ENCODE measurements at places on chromosomes 5 and 9.

- no peak for DNase-seq
Observed at GRCh38 chr9:4424891-4425290, 65.4 kb upstream of the SLC1A1 start.

GRCh38 chr5:155126573-155126972 is 113.0 kb downstream of the KIF4B start:
- DNase-seq: no peak

DNA sequence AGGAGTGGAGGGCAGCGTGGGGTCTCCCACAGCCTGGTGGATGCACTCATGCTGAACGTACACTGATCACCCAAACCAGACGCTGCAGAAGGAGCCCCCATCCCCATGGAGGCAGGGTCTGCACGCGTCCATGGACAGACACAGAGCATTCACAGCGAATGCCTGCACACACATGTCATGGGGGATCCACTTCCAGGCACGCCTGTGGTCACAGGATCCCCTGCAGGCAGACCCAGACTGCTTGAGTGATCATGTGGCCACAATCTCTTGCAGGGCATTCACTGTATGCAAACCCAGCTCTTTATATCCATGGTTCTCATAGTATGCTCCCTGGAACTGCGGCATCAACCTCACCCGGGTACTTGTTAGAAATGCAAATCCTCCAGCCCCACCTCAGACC is 5.4 kb downstream of the SNCB start:
- DNase-seq: no peak

DNA sequence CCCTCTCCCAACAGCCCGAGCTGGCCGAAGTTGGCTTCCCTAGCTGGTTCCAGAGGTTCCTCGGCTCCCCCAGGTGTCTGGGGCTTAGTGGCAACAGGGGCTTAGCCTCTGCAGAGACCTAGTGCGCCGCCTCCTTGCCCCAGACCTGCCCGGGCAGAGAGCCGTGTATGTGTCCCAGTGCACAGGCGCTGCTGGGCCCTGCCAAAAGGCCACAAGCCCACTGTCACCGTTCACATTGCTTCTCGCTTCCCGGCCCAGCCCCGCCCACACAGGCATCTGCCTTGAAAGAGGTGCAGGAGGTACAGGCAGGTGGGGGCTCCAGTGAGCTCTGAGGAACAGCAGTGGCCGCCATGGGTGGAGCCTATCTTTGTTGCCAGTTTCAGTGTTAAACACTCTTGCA is 2.5 kb upstream of the CACFD1 start:
- DNase-seq: no peak

GRCh38 chr9:27791311-27791710 is 218.0 kb upstream of the C9orf72 start:
- no peak for DNase-seq

DNA sequence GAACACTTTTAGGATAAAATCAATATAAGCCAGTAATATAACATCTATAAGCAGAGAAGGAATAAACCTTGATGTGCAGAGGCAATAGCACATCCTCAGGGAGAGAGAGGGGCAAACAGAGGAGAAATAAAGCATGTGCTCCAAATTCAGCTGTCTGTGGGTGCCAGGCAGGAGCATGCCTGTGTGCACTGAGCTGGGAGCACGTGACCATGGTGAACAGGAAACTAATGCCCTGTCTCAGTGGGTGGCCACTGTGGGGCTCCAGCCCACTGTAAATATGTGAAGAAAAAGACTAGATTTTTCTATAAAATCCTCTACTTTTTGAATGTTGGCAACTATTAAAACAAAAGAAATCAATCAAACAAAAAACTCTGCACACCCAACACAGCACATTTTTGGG is 55.3 kb downstream of the FYB1 start:
- DNase-seq: peak; percentile 19

DNA sequence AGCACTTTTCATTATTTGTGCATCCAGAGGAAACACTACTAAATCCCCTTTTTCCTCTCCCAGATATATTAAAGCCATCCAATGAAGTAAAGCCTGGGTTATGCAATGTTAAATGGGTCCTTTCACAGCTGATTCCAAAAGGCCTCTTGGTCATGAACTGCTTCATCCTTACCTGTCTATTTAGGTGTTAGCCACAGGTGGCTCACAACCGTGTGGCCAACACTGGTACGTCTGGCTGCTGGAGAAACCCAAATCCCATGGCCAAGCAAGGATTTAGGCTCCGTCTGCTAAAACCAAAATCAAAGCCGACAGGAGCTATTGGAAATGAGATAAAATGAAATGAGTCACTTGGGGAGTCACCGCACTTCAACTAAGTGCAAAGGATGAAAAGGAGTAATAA is 193.9 kb downstream of the ADCY2 start:
- DNase-seq: no peak

DNA sequence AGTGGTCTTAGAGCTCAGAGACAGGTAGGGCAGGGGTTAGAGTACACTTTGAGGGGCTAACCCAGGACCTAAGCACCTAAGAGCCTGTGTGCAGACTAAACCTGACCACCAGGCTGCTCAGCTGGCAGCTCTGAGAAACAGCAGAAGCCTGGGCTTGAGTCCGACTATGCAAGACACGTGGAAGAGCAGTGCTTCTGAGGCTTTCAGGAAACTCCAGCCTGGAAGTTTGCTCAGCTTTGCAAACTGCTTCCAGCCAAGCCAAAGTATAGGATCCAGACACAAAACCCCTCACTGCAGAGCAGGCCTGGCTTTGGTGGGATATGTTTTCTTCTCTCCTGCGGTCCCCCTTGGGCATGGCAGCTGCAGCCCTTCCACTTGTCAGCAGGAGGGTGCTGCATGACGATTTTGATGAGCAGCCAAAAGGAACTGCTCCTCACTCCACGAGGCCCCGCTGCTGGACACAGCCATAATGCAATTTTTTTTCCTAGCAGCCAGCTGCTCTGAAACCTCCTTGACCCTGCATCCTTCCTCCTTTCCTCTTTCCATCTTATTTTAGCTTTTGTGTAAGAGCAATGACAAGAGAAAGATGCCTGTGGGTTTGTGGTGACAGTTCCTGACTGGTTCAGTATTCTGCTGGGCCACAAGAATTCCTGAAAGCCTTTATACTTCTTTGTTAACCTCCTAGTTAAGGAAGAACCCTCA is 123.1 kb downstream of the LIFR start:
- no peak for DNase-seq

DNA sequence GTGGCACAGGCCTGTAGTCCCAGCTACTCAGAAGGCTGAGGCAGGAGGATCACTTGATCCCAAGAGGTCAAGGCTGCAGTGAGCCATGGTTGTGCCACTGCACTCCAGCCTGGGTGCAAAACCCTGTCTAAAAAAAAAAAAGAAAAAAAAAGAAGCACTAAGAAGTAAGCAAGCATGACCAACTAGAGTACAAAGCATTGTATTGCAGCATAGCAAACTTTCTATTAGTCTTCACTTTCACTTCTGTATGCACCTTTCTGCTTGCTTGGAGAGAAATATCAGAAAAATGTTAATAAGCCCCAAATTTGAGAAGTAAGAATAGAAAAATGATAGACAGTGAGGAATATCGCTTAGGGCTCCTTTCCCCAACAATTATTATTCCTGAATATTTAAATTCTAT is 497.7 kb upstream of the WWC1 start:
- DNase-seq: no peak

DNA sequence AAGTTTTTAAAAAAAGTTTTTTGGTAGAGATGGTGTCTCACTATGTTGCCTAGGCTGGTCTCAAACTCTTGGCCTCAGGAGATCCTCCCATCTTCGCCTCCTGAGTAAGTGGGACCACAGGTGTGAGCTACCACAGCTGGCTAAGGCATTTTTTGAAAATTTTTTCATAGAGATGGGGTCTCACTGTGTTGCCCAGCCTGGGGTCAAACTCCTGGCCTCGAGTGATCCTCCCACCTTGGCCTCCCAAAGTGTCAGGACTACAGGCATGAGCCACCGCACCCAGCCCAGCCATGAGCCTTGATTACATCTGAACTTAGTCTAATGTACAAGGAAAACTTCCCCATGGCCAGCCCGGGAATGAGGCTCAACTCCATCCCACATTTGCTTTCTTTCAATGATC is 77.5 kb upstream of the PCA3 start:
- DNase-seq: no peak

- no peak for DNase-seq
Observed at GRCh38 chr5:63375851-63376250, 586.4 kb downstream of the HTR1A start.

- peak; percentile 83 for DNase-seq
Observed at GRCh38 chr9:105835721-105836120, 141.4 kb downstream of the TMEM38B start.

GRCh38 chr9:88280816-88281382 is 107.3 kb upstream of the SPIN1 start:
- DNase-seq: no peak

GRCh38 chr5:111739416-111739815 is 17.6 kb downstream of the NREP start:
- no peak for DNase-seq

GRCh38 chr5:117414926-117415325 is 840.3 kb upstream of the SEMA6A start:
- DNase-seq: no peak

DNA sequence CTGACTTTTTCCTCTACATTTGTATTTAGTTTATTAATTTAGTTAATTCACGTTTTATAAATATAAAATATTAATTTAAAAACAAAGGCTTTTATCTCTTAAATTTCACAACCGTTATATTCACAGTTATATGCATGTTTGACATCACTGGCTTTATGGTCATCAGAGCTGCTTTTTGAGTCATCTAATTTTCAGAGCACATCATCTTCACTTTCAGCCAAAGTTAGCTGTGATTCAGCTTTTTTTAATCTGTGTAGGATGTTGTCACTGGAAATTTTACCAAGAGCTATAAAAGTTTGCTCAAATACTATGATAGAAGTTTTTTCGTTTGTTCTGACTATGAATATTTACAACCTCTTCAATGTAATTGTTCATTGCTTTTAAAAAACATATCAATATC is 12.4 kb downstream of the CDC37L1 start:
- no peak for DNase-seq

DNA sequence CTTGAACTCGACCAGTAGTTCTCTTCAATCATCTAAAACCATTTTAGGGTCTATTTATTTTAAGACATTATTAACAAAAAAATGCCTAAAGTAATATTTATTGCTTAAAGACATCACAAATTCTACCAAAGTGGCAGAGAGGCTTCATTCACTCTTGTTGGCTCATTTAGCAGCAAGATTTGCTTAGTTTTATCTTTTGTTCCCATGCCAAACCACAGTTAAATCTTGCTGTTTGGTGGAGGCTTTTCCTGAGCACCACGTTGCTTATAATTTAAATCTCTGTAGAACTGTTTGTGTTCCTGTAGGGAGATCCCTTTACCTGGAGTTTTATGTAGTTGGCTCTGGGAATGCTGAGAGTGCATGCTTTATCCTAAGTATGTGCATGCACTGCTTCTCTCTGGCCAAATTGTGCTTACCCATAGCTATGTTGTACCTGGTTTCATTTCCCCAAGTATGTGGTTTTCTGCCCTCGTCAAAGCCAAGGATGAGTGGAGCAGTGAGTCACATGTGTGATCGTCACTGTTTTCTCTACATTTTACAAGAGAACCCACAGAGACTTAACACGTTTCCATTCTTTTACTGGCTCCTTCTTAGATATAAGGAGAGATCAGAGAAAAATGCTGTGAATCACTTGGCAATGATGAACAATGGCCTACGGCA is 42.1 kb upstream of the MAST4 start:
- DNase-seq: no peak

- DNase-seq: no peak
Observed at GRCh38 chr5:51988634-51989033, 605.4 kb downstream of the ISL1 start.

DNA sequence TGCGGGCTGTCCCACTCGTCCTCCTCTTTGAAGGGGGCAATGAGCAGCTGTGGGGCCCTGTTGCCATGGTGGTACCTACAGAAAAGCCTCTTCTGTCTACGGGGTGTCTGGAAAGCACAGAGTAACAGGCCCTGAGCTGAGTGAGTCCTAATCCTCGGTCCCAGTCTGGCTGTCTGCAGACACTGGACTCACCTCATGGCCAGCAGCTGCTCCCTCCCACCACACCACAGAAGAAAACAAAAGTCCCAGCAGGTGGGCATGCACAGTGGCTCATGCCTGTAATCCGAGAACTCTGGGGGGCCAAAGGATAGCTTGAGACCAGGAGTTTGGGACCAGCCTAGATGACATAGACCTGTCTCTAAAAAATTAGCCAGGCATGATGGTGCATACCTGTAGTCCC is 19.9 kb downstream of the P4HA2 start:
- DNase-seq: no peak

GRCh38 chr5:82405618-82406204 is 127.6 kb upstream of the RPS23 start:
- no peak for DNase-seq

- no peak for DNase-seq
Observed at GRCh38 chr9:75002422-75003023, 25.6 kb downstream of the CARNMT1 start.

GRCh38 chr5:43314724-43315123 is 1.5 kb upstream of the HMGCS1 start:
- DNase-seq: no peak

DNA sequence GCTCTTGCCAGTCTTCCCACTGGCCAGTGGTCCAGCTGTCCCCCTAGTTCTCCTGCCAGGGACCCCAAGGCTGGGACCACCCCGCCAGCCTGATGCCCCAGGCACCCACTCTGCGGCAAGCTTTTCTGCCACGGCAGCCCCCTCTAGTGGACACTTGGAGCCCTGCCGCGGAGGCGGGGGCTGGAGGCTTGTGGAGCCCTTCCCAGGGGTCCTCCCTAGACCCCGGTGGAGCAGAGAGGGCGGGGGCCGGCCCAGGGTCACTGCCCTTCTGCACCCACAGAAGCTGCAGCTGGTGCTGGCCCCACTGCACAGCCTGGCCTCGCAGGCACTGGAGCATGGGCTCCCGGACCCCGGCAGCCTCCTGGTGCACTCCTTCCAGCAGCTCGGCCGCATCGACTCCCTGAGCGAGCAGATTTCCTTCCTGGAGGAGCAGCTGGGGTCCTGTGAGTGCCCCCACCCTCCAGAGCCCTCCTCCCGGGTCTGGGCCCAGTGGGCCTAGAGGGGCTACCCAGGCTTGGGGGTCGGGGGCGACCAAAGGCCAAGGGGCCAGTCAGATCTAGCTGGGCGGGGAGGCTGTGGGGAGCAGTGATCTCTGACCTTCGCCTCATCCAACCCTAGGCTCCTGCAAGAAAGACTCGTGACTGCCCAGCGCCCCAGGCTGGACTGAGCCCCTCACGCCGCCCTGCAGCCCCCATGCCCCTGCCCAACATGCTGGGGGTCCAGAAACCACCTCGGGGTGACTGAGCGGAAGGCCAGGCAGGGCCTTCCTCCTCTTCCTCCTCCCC is 9.1 kb downstream of the EGFL7 start:
- no peak for DNase-seq

- no peak for DNase-seq
Observed at GRCh38 chr5:121189342-121190305, 662.1 kb upstream of the FTMT start.

- no peak for DNase-seq
Observed at GRCh38 chr9:68974431-68974830, 39.5 kb downstream of the PRKACG start.

DNA sequence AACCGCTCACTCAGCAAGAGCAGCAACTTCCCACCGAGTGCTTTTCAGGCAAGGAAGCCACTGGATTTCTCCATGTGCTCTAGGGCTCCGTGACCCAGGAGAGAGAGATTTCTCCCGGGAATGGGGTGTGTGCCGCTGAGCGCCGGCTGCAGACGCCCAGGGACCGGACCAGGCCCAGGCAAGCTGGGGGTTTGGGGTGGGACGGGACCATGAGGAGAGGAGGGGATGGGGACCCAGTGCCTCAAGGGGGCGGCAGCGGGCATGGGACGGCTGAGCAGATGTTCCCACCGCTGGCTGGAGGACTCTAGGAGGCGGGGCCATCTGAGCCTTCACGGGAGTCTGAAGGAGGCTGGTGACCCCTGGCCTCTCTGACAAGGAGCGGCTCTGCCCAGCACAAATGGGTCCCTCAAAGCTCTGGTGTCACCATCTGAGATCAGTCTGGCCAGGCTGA is 8.5 kb downstream of the LCN9 start:
- no peak for DNase-seq
